ENCODE measurements at places on chromosomes 13 and 19. TPM values are rescaled to one million over a fixed set of nuclear protein-coding genes. Genes with fewer than 3 reads are reported as not detected.

DNA sequence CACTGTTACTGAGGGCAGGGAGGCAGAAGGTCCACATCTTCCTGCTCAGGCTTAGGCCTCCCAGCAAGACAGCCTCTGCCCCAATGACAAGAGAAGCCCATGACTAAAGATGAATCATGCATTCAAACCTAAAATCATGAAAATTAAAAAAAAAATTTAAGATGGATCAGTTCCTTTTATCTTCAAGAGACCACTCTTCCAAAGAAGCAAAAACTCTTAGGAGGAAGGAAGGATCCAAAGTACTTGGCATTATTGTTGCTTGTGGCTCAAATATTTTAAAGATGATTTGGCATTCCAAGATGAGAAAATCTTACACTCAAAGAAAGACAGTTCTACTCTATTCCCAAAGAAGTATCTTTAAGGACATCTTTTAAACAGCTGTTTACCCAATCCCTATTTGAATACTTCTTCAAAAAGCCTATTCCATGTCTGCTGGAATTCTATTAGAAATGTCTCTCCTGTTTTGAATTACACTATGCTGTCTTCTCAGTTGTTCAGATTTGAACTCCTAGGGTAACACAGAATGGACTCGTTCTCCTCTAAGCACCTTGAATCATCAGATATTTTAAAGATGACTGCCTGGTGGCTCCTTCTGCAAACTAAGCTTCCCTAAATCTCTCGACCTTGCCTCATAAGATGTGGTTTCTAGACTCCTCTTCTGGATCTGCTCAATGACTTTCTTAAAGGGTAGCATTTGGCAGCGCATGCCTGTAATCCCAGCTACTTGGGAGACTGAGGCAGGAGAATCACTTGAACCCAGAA, 7.0 kb downstream of the SERP2 start:
- no peak for DNase-seq

GRCh38 chr13:39496506-39496905, 106.5 kb downstream of the LHFPL6 start:
- DNase-seq: no peak

GRCh38 chr13:73063166-73063565, 4.4 kb downstream of the KLF5 start:
- DNase-seq: no peak

DNA sequence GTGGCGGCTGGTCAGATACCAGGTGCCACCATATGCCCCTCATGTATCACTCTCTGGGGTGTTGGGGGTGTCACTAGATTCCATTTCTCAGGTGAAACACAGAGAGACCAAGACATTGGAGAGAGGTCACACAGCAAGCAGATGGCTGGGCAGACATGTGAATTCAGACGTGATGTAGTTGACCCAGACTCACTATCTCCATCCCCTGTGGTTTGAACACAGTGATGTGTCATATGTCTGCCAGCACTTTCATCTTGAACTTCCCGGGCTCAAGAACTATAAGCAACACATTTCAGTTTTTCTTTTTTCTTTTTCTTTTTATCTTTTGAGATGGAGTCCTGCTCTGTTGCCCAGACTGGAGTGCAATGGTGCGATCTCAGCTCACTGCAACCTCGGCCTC, 16.1 kb upstream of the UPF1 start:
- no peak for DNase-seq

- no peak for DNase-seq
Measured at GRCh38 chr19:23795462-23795861, 36.8 kb upstream of the ZNF681 start.

DNA sequence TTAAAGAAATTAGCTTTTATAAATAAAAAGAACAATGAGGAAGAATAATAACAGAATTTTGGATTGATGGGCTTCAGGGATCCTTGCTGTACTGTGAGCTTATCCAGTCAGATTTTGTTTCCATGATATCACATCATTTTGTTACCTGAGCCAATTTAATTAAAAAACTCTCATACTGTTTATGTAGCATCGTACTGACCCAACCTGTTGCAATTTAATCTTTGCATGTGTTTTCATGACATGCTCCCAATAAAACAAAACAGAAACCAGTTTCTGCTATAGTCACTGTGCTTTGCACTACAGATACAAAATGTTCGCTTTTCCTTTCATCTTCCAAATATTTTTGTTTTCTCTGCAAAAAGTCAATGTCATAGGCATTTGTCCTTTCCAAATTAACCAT, 109.7 kb upstream of the RNF113B start:
- DNase-seq: no peak

DNA sequence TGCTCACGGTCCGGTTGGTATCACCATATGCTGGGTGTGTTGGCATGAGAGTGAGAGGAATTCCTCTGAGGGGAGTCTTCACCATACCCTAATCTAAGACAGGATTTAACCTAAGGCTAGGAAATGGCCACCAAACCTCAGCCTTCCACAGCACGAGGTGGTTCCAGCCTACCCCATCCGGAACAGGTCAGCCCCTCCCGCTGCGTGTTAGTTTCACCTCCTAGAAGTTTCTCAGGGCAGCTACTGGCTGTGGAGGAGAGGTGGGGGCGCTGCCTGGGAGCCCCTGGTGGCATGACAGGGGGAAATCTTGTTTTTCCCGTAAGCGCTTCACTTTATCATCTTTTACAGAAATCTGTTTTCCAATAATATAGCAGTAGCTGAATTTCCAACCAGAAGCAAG, 55.1 kb downstream of the RGCC start:
- DNase-seq: no peak

DNA sequence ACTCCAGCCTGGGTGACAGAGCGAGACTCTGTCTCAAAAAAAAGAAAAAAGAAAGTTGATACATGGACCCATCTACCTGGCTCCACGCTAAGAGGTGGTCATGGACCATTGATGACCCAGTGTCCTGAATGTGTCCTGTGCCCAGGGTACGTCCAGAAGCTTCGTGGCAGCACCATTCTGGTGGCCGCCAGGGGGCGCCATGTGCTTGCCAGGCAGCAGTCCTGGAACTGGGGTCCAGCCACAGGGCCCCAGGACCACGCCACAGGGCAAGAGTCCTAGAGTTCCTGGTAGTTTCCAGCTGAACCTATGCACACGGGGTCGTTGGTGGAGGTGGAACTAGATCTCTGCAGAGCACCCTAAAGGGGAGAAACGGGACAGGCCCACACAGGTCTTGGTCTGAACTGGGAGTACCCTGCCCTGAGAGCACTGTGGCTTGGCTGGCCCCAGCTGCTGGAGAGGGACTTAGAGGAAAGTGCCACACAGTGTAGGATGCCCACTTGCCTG, 19.9 kb upstream of the FBXO27 start:
- peak; percentile 28 for DNase-seq

GRCh38 chr13:94608586-94608985, 6.9 kb downstream of the GPR180 start:
- DNase-seq: no peak

The LILRA1 gene
- total RNA-seq: not detected

Measured in myocyte (in vitro differentiated cells).